Tibial nerve (tissue), 4 donors: ENCODE measurements at places on chromosomes 1 and 21. TPM values are rescaled to one million over a fixed set of nuclear protein-coding genes. Genes with fewer than 3 reads are reported as not detected.

DNA sequence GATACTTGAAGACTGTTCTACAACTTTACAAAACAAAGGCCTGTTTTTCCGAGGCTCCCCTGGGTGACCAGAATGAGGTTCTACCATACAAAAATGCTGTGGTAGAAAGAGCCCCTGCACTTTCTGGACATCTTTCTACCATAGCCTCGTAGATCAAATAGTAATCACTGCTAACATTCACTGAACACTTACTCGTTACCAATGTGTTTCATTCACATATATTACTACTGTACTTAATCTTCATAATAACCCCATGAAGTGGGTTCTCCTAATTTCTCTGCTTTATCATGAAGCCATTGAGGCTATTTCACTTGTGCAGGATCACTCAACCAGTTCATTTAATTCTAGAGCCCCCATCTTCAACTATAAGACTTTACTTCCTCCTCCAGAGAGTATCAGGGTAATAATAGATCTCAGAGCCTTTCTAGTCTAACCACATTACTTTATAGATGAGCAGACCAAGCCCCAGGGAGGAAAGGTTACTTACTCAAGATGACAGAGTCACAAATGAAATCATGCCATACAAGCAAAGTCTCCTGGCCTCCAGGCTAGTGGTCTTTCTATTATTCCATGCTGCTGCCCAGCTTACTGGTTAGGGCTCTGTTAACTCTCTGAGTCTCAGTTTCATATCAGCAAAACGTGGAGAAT, 46.7 kb upstream of the OSBPL9 start:
- peaks cover 31% of the 10 kb centered on the region for H3K4me1 ChIP-seq
- no peaks in the 10 kb centered on the region for H3K27me3 ChIP-seq
- no peaks in the 10 kb centered on the region for H3K36me3 ChIP-seq
- no peak for DNase-seq
- no peak overlapping the region for H3K27ac ChIP-seq

KRTAP24-1 gene
- total RNA-seq = not detected

DNA sequence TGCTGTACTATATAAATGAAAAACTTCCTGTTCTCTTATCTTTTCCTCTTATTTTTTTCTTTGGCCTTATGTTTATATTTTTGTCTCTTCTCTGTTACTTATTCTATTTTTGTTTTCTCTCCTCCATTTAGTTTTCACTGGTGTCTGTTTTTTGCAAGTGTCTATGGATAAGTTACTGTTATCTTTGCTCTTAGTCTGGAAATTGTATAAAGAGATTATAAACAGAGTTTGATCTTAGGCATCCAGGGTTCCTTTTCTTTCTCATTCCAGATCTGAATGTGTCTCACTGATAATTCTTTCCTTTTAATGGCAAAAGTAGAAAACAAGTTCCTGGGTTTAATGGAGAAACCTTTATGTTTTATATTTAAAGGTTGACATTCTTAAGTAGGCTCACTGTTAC, 34.5 kb downstream of the MAN1A2 start:
- peaks cover 26% of the 10 kb centered on the region for H3K36me3 ChIP-seq
- no peak overlapping the region for H3K4me3 ChIP-seq
- H3K27me3 ChIP-seq = no peaks in the 10 kb centered on the region
- no peak overlapping the region for H3K27ac ChIP-seq
- H3K4me1 ChIP-seq = no peaks in the 10 kb centered on the region

ZNF648 gene
- 0.84 TPM for total RNA-seq

- DNase-seq = no peak
- H3K27ac ChIP-seq = no peak overlapping the region
- H3K27me3 ChIP-seq = no peaks in the 10 kb centered on the region
- no peaks in the 10 kb centered on the region for H3K4me1 ChIP-seq
- H3K4me3 ChIP-seq = no peak overlapping the region
These were observed 106.0 kb downstream of the ADAMTS1 start for GRCh38 chr21:26739189-26739588.

DNA sequence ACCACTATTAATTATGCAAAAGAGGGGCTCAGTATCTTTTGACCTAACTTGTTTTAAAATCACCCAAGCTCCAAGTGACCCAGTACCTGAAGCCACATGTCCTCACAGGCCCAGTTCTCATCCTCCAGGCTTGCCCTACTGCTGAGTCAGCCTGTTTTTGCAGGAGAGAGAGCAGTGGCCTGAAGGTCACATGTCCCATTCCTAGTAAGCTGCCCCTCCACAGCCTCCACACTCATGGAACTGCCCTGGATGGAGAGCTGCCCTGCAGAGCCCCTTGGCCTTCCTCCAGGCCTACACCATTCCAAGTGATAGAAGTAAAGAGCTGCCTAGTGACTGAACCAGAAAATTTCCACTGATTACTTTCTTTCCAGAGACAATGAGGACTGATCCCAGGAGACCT, 139.8 kb upstream of the ST6GALNAC5 start:
- no peaks in the 10 kb centered on the region for H3K36me3 ChIP-seq
- no peaks in the 10 kb centered on the region for H3K27me3 ChIP-seq
- H3K27ac ChIP-seq = no peak overlapping the region
- H3K4me1 ChIP-seq = no peaks in the 10 kb centered on the region

- H3K36me3 ChIP-seq = no peaks in the 10 kb centered on the region
- H3K27me3 ChIP-seq = no peaks in the 10 kb centered on the region
- H3K27ac ChIP-seq = no peak overlapping the region
- H3K4me3 ChIP-seq = no peak overlapping the region
These were observed 9.1 kb upstream of the SPRR4 start for GRCh38 chr1:152961226-152961891.

GRCh38 chr1:26826261-26827105, at the start of gene ZDHHC18:
Gene ZDHHC18 (plus strand): TSS chr1:26826688. CDS start chr1:26826805, 117 bp downstream.
- H3K36me3 ChIP-seq = no peaks in the 10 kb centered on the region
- H3K4me3 ChIP-seq = peak within 1 kb of the TSS; percentile 75
- DNase-seq = peak; percentile 43

SERBP1 gene
- total RNA-seq = 211 TPM

TDRD5 gene
- not detected for total RNA-seq

DNA sequence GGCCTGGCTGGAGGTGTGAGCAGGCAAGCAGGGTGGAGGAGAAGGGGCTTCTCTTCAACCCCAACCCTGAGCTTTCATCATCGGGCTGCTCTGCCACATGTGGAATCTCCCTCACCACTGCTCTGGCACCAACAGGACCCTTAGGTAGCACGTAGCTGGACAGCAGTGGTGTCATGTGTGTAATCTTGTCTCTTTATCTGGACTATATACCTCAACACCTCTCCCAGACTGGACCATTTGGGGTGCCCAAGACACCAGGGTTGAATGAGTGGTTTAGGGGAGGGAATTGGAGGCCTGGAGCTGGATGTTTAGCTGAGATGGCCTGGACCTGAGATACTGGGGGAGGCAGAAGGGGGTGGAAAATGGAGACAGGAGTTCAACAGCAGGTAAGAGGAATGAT, 63.0 kb downstream of the UBE2T start:
- H3K27me3 ChIP-seq = no peaks in the 10 kb centered on the region
- H3K4me3 ChIP-seq = no peak overlapping the region
- DNase-seq = no peak
- H3K36me3 ChIP-seq = no peaks in the 10 kb centered on the region
- no peak overlapping the region for H3K27ac ChIP-seq
- no peaks in the 10 kb centered on the region for H3K4me1 ChIP-seq

RSPO1 gene
- total RNA-seq = 0.20 TPM

GRCh38 chr1:82549841-82550240, 749.1 kb downstream of the ADGRL2 start:
- no peak overlapping the region for H3K4me3 ChIP-seq
- no peaks in the 10 kb centered on the region for H3K4me1 ChIP-seq
- H3K36me3 ChIP-seq = no peaks in the 10 kb centered on the region
- no peak overlapping the region for H3K27ac ChIP-seq
- DNase-seq = no peak
- H3K27me3 ChIP-seq = no peaks in the 10 kb centered on the region

- no peaks in the 10 kb centered on the region for H3K27me3 ChIP-seq
- no peaks in the 10 kb centered on the region for H3K4me1 ChIP-seq
- no peaks in the 10 kb centered on the region for H3K36me3 ChIP-seq
- H3K27ac ChIP-seq = no peak overlapping the region
- no peak for DNase-seq
These were observed 599.6 kb downstream of the PTPRU start for GRCh38 chr1:29835874-29836273.
